ENCODE measurements at places on chromosomes 12 and 14.

DNA sequence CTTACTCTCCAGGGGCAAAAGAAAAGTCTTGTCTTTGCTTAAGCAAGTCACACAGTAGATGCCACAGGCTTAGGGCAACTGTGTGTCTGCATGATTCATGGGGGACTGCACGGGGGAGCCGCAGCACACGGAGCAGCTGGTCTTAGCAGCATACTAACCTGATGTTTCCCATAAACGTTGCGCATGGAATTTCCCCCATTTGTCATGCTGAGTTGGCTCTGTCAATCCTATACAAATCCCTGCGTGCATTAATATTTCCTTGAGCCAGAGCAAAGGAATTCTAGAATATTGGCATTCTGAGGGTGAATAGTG is 71.2 kb downstream of the SAMD4A start:
- DNase-seq: peak; percentile 67

DNA sequence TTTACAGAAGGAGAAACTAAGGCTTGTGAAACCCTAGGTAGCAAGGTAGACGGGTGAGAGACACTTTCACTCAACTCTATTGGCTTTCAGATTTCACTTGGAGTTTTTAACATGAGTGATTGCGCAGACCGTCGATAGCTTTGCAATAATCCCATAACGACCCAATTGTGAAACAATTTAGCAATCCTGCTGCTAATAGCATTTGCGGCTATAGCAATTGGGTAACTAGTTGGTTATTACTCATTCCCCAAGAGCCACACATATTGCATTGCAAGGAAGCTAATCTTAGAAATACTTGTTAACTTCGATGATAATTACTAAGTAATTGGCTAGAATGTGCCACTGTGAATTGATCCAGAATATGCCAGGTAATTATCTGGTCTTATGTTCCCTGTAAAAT is 159.9 kb upstream of the NOS1 start:
- DNase-seq: no peak

- peak; percentile 41 for DNase-seq
Observed at GRCh38 chr12:89454080-89454848, 70.3 kb downstream of the GALNT4 start.

DNA sequence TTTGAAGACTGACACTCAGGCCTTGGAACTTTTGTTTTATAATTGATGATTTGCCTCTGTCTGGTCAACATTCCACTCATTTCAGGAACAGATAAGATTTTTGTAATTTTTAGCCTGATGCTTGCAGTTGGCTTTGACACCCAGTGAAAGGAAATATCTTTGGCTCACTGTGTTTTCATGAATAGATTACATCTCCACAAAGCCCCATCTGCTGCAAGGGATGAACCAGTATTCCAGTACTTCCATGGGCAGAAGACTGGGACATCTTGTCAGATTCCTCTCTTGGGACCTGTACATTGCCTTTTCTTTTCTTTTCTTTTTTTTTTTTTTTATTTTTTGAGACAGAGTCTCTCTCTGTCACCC is 28.4 kb downstream of the GSG1 start:
- peak; percentile 27 for DNase-seq

DNA sequence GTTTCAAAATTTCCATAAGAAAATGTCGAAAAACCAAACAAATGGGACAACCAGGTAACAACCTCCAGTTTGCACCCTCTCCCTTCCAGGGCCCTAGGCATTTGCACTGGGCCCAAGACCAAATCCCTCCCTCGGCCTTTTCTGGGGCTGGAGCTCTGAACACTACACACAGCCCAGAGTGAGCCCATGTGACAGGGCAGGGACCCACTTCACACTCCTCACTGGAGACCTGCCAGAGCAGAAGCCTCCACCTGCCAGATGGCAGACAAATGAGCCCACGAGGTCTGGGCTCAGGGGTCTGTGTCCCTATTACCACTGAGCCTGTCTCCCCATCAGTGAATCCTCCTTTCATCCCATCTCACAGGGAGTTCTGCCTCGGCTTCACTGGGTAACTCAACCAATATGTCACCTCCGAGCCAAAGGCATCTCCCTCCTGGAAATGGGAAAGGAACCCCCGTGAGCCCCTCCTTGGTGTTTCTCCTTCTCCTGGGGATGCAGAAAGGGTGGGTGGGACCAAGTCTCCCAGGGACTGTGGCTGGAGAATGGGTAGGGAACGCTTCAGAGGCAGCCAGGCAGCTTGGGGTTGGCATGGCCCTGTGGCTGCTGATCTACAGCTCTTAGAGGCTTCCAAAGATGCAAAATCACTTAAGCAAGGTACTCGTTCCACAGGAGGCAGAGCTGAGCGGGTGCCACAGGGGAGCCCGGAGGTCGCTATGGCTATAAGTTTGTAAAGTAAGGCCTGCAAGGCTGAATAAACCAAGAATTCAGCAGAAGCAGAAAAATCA is 10.6 kb downstream of the VWF start:
- DNase-seq: no peak

Data from choroid plexus epithelial cell (primary cell).